ENCODE measurements at places on chromosomes 2 and 18.
A peak's percentile ranks its signal among the peaks of the same experiment; 100 is the strongest.

GRCh38 chr18:35348001-35348400 lies 3.8 kb upstream of the ZNF24 start:
- no peaks in the 10 kb centered on the region for H3K36me3 ChIP-seq
- no peaks in the 10 kb centered on the region for H3K27me3 ChIP-seq
- DNase-seq: no peak
- no peak overlapping the region for H3K27ac ChIP-seq

DNA sequence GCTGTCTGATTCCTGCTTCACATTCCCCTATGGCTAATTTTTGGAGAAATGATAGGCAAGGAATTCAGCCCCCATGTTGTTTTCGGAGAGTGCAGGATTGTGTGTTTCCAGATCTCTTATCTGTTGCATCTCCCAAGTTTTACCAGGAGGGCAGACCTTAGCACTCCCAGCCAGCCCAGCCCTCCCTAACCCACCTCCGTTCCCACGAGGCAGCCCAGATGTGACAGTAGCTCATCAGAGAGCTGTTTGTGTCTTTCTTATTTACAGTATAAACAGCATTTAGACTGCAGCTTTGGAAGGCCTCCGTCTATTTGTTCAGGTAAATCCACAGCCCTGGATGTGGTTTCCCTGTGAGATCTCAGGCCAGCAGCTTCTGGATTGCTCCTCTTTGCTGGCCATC lies 91.6 kb downstream of the THNSL2 start:
- no peak overlapping the region for H3K27ac ChIP-seq
- H3K27me3 ChIP-seq: no peaks in the 10 kb centered on the region
- no peak overlapping the region for H3K4me3 ChIP-seq
- no peaks in the 10 kb centered on the region for H3K36me3 ChIP-seq
- no peaks in the 10 kb centered on the region for H3K4me1 ChIP-seq

GRCh38 chr2:60353406-60353800 lies 200.1 kb downstream of the BCL11A start:
- no peaks in the 10 kb centered on the region for H3K36me3 ChIP-seq
- no peak for DNase-seq
- no peaks in the 10 kb centered on the region for H3K27me3 ChIP-seq
- peaks cover 21% of the 10 kb centered on the region for H3K4me1 ChIP-seq

GRCh38 chr18:59357928-59358327 lies 1.1 kb downstream of the LMAN1 start:
- H3K27me3 ChIP-seq: peaks cover 29% of the 10 kb centered on the region
- DNase-seq: no peak
- peaks cover 6% of the 10 kb centered on the region for H3K4me1 ChIP-seq
- H3K36me3 ChIP-seq: peaks cover 38% of the 10 kb centered on the region

DNA sequence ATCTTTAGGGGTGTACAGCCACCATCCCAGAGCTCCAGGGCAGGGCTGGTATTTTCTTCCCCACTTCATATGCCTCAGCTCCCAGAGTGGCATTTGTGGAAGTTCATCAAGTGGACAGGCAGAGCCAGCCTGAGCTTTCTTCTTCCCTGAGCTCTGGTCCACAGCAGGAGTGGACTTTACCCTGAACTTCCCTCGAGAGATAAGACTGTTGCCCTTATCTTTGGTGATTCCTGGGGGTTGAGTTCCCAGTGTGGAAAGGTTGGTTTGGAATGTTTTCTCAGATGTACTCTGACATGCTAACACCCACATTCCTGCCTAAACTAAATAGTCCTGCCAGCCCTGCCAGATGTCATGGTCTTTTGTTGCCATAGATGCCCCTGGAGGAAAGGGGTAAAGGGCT lies 62.0 kb upstream of the LGALSL start:
- H3K36me3 ChIP-seq: no peaks in the 10 kb centered on the region
- H3K4me1 ChIP-seq: no peaks in the 10 kb centered on the region
- H3K4me3 ChIP-seq: no peak overlapping the region
- DNase-seq: no peak

GRCh38 chr2:20351555-20352229 lies 1.0 kb upstream of the PUM2 start:
- H3K36me3 ChIP-seq: peaks cover 23% of the 10 kb centered on the region
- DNase-seq: no peak
- peak overlapping the region; percentile 83 for H3K4me3 ChIP-seq

Data from neuronal stem cell (in vitro differentiated cells).